ENCODE measurements at places on chromosomes 16 and 17. TPM values are rescaled to one million over a fixed set of nuclear protein-coding genes. Genes with fewer than 3 reads are reported as not detected.

GRCh38 chr16:67014634-67015312 is 14.2 kb upstream of the CBFB start:
- peaks cover 6% of the 10 kb centered on the region for H3K27me3 ChIP-seq
- no peak overlapping the region for H3K27ac ChIP-seq
- H3K36me3 ChIP-seq, result no peaks in the 10 kb centered on the region
- no peak for DNase-seq
- H3K4me3 ChIP-seq, result peak overlapping the region; percentile 75
- peaks cover 2% of the 10 kb centered on the region for H3K4me1 ChIP-seq

GRCh38 chr16:11181242-11181898 is 74.6 kb downstream of the SOCS1 start:
- DNase-seq, result no peak
- H3K36me3 ChIP-seq, result peaks cover 6% of the 10 kb centered on the region
- no peak overlapping the region for H3K4me3 ChIP-seq
- no peak overlapping the region for H3K27ac ChIP-seq
- peaks cover 4% of the 10 kb centered on the region for H3K4me1 ChIP-seq

- no peaks in the 10 kb centered on the region for H3K36me3 ChIP-seq
- H3K4me1 ChIP-seq, result peaks cover 17% of the 10 kb centered on the region
- H3K27me3 ChIP-seq, result peaks cover 4% of the 10 kb centered on the region
- peak overlapping the region; percentile 61 for H3K27ac ChIP-seq
Observed at GRCh38 chr16:85733155-85733838, 17.6 kb downstream of the C16orf74 start.

DNA sequence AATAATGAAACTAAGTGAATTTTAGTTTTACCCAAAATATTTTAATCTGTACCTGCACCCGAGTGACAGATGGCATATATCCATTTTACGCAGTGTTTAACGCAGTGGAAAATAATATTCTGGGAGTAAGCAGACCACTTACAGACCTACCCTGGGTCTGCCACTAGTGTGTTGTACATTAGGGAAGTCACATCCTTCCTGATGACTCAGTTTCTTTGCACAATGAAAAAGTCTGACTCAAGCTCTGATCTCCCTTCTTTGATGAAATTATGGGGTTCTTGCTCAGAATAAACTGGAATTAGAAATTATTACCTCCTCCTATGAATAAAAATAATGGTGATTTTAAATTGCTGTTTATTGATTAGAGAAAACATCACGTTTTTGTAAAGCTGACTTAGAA is 123.2 kb upstream of the AXIN2 start:
- no peak overlapping the region for H3K27ac ChIP-seq
- no peaks in the 10 kb centered on the region for H3K36me3 ChIP-seq
- no peak overlapping the region for H3K4me3 ChIP-seq
- no peaks in the 10 kb centered on the region for H3K4me1 ChIP-seq
- peaks cover 3% of the 10 kb centered on the region for H3K27me3 ChIP-seq
- DNase-seq, result no peak

DNA sequence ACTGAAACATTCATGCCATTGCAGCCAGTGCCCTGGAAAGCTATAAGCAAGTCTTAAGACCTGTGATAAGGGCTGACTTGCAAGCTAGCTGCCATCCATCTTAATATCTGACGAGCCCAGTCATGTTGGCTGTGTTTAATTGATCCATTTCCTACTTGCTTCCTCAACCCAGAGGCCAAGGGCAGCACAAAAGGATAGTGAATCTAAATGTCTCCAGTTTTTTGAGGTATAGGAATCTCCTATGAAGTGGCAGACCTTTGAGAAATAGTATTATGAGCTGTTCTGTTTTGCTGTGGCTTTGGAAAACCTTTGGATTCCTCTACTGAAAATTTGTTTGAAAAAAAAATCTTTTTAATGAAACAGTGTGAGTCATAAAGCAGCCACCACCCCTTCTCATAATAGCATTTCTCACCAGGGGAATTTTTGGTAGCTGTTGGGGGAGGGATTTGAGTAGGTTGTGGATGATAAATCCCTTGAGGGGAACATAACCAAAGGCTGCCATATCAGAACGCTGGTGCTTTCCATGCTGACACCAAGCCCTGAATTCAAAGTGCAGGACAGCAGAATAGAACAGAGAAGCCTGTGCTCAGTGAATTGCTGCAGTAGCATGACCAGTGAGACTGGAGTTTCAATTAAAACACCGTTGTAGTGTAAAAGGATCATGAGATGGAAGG is 12.9 kb downstream of the ZNRF1 start:
- H3K27ac ChIP-seq, result peak overlapping the region; percentile 9
- H3K27me3 ChIP-seq, result no peaks in the 10 kb centered on the region
- H3K4me1 ChIP-seq, result peaks cover 10% of the 10 kb centered on the region
- no peak overlapping the region for H3K4me3 ChIP-seq

DNA sequence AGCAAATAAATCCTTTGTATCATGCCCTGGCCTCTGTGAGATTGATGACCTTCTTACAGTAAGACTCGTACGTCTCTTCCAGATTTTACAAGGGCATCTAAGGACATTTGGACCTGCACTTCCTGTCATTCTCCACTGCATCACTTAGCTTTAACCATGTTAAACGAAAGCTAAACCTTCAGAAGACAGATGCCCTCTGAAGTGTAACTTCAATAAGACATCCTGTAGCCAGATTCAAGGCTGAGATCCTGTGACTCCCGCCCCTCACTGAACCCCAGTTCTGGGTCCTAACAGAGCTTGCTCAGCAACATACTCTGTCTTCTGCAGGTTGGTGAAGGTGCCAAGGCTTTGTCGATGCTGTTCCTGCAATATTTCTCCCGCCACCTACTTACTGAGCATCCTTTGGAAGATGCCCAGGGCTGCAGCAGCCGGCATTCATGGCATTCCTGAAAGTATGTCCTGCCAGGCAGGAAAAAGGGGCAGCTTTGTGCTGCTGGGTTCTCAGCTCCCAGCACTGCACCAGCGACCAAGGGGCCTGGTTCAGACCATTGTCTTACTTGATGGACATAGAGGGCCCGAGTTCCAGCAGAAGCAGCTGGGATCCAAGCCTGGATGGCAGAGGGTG is 131.1 kb downstream of the AXIN2 start:
- H3K4me3 ChIP-seq, result no peak overlapping the region
- H3K27me3 ChIP-seq, result peaks cover 4% of the 10 kb centered on the region
- no peak for DNase-seq
- no peaks in the 10 kb centered on the region for H3K4me1 ChIP-seq
- H3K36me3 ChIP-seq, result no peaks in the 10 kb centered on the region
- H3K27ac ChIP-seq, result no peak overlapping the region

The CLEC18C gene
- polyA plus RNA-seq, result not detected

- H3K36me3 ChIP-seq, result no peaks in the 10 kb centered on the region
- no peak for DNase-seq
- H3K4me1 ChIP-seq, result no peaks in the 10 kb centered on the region
- H3K4me3 ChIP-seq, result no peak overlapping the region
Observed at GRCh38 chr17:34301986-34302385, 16.4 kb downstream of the CCL11 start.

DNA sequence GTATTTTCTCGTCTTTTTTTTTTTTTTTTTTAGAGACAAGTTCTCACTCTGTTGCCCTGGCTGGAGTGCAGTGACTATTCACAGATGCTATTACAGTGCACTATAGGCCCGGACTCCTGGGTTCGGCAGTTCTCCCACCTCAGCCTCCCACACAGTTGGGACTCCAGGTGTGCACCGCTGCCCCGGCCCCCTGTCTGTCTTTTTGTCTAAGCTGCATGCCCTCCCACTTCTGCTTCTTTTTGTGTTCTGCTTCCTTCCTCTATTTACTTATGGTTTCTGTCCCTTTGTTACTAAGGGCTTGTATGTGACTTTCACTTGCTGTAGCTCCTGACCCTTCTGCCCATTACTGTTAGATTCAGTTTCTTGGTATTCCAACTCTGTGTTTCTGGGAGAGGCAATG is 20.5 kb downstream of the SLC7A6 start:
- H3K4me1 ChIP-seq, result peaks cover 87% of the 10 kb centered on the region
- peaks cover 3% of the 10 kb centered on the region for H3K27me3 ChIP-seq
- H3K4me3 ChIP-seq, result peak overlapping the region; percentile 85
- peaks cover 9% of the 10 kb centered on the region for H3K36me3 ChIP-seq
- DNase-seq, result no peak

GRCh38 chr16:66432429-66432828 is 5.3 kb downstream of the BEAN1 start:
- DNase-seq, result no peak
- H3K4me1 ChIP-seq, result no peaks in the 10 kb centered on the region
- H3K4me3 ChIP-seq, result no peak overlapping the region
- H3K27me3 ChIP-seq, result peaks cover 10% of the 10 kb centered on the region

DNA sequence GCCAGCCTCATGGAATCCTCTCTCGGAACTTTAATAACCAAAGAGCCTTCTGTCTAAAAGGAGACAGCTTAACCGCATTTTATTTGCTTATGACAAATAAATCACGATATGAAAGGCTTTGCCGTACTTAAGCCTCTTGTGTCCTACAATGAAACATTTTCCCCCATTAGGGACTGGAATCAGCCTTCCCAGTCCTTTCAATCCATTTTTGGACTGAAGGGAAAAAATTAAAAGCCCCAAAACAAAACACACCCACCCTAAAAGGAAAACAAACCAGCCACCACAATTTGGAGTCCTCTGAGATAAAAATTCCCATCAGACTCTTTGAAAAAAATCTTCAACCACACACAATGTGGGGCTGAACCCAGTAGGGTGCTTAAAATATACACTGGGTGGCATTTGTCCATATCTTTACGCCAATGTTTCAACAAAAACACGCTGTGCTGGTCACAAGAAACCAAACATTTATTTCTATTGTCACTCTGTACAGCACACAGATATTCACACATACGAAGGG is 3.0 kb downstream of the HOXB4 start:
- H3K4me3 ChIP-seq, result no peak overlapping the region
- H3K27me3 ChIP-seq, result peaks cover 11% of the 10 kb centered on the region
- no peak for DNase-seq
- peaks cover 50% of the 10 kb centered on the region for H3K4me1 ChIP-seq
- no peaks in the 10 kb centered on the region for H3K36me3 ChIP-seq

The ST6GALNAC2 gene
- polyA plus RNA-seq, result 0.24 TPM

- peaks cover 7% of the 10 kb centered on the region for H3K4me1 ChIP-seq
- H3K27ac ChIP-seq, result no peak overlapping the region
- no peak overlapping the region for H3K4me3 ChIP-seq
- H3K27me3 ChIP-seq, result peaks cover 3% of the 10 kb centered on the region
Observed at GRCh38 chr16:13915033-13915635, 4.8 kb upstream of the ERCC4 start.

- no peak overlapping the region for H3K27ac ChIP-seq
- no peaks in the 10 kb centered on the region for H3K36me3 ChIP-seq
- no peak for DNase-seq
- H3K4me1 ChIP-seq, result no peaks in the 10 kb centered on the region
Observed at GRCh38 chr17:57588086-57588485, 157.0 kb downstream of the CCDC182 start.

The TBC1D3G gene
- polyA plus RNA-seq, result not detected

DNA sequence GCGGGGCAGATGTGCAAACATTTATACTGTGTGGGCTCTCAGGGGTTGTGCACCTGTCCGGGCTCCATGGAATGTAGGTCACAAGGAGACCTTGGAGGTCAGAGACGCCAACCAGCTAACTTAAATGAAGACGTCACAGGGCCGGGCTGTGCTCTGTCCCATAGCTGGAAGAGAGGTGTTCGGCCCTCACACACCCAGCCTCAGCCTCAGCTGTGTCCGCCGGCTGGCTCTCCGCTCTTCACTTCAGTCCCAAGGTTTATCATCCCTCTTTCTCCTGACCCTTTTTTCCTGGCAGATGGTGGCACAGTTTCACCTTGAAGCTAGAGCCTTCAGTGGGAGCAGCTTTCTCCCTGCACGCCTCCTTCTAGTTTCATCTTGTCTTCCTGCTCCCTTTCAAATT is 6.0 kb upstream of the RBFOX3 start:
- H3K27me3 ChIP-seq, result peaks cover 9% of the 10 kb centered on the region
- H3K4me1 ChIP-seq, result no peaks in the 10 kb centered on the region
- DNase-seq, result no peak
- H3K4me3 ChIP-seq, result no peak overlapping the region
- H3K27ac ChIP-seq, result no peak overlapping the region

The FSCN2 gene
- 0.23 TPM for polyA plus RNA-seq

- H3K27me3 ChIP-seq, result peaks cover 12% of the 10 kb centered on the region
- H3K27ac ChIP-seq, result peak overlapping the region; percentile 94
- no peaks in the 10 kb centered on the region for H3K36me3 ChIP-seq
Observed at GRCh38 chr17:81094509-81095382, 59.8 kb downstream of the BAIAP2 start.

- no peaks in the 10 kb centered on the region for H3K36me3 ChIP-seq
- H3K27me3 ChIP-seq, result no peaks in the 10 kb centered on the region
- no peak overlapping the region for H3K4me3 ChIP-seq
- peaks cover 9% of the 10 kb centered on the region for H3K4me1 ChIP-seq
- DNase-seq, result no peak
Observed at GRCh38 chr17:82440469-82440981, 10.0 kb downstream of the CYBC1 start.

- H3K4me3 ChIP-seq, result no peak overlapping the region
- no peak overlapping the region for H3K27ac ChIP-seq
- peaks cover 13% of the 10 kb centered on the region for H3K4me1 ChIP-seq
Observed at GRCh38 chr17:57890857-57891232, 41.0 kb upstream of the MRPS23 start.

The SLFN14 gene
- 0.10 TPM for polyA plus RNA-seq

DNA sequence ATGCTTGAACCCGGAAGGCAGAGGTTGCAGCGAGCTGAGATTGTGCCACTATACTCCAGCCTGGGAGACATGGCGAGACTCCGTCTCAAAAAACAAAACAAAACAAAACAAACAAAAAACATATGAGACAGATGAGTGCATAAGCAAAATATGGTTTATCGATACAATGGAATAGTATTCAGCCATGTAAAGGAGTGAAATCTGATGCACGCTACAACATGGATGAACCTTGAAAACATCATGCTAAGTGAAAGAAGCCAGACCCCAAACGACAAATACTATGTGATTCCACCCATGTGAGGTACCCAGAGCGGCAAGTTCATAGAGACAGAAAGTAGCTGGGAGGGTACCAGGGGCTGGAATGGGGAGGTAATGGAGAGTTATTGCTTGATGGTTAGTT is 6.8 kb downstream of the PLCD3 start:
- no peaks in the 10 kb centered on the region for H3K4me1 ChIP-seq
- no peaks in the 10 kb centered on the region for H3K36me3 ChIP-seq
- peaks cover 3% of the 10 kb centered on the region for H3K27me3 ChIP-seq
- no peak overlapping the region for H3K27ac ChIP-seq
- H3K4me3 ChIP-seq, result no peak overlapping the region

DNA sequence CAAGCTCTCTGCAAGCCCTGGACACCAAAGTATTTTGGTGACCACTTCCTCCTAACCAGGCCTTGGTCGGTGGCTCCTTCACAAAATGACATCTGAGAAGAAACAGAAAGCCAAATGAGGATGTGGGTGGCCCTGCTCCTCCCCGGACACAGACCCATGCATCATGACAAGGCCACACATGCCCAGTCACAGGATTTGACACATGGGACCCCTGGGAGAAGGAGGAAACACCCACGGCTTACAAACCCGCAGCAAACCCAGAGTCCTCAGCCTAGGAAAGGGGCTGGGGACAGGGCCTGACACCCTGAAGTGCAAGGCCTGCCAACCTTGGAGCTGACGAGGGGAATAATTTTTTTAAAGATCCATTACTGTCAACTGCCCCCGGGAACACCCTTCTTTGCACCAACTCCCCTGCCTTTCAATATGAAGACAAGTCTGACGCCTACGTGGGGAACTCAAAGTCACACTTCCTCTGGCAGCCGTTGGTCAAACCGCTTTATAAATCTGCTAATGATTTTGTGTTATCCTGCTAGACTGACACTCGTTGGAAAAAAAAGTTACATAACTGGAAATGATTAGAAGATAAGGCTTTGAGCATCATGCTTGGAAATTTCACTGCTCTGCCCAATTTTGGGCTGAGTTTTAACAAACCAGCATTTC is 41.3 kb downstream of the GAS7 start:
- H3K4me1 ChIP-seq, result peaks cover 37% of the 10 kb centered on the region
- peak overlapping the region; percentile 97 for H3K27ac ChIP-seq
- peaks cover 21% of the 10 kb centered on the region for H3K27me3 ChIP-seq
- H3K36me3 ChIP-seq, result no peaks in the 10 kb centered on the region
- H3K4me3 ChIP-seq, result peak overlapping the region; percentile 64
- peak; percentile 88 for DNase-seq

The SULT1A4 gene
- 1.6 TPM for polyA plus RNA-seq

The RUNDC3A gene
- polyA plus RNA-seq, result not detected

Measured in immature natural killer cell (primary cell).